ENCODE measurements at places on chromosomes 11 and 22.

DNA sequence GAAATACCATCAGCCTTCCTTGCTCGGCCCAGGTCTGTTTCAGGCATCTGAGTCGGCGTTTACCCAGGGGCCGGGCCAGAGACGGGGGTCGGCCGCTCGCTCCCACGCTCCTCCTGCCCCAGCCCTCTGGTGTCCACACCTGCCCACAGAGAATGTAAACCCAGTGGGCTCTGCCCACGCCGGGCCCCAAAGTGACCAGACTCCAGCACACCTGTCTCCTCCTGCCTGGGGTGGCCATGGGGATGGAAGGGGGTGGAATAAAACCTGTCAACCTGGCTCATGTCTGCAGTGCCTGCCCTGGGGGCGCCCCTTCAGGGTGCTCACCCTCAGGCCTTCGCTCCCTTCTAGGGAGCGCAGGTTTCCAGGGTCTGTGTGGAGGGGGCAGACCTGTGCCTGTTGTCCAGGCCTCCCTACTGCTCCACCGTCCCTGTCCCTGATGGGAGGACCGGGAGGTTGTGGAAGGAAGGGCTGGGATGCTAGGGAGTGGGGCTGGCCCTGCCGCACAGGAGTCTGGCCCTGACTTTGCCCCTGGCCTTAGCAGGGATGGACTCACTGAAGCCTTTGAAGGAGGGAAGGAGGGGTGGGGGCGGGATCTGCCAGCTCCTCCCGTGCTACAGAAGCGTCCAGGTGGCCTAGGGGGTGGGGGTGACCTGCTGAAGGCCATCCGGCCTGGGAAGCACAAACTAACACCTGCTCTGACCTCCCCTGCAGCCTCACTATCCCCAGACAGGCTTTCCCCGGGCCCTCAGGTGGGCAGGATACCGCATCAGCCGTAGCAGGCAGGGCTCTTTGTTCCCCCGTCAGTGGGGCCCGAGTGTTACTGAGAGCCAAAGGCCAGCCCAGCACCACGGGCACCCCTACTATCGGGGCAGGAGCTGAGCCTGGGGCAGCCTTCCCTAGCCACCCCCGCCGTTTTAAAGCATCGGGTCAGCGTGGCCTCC lies 14.7 kb upstream of the ARHGAP8 start:
- DNase-seq, result no peak

DNA sequence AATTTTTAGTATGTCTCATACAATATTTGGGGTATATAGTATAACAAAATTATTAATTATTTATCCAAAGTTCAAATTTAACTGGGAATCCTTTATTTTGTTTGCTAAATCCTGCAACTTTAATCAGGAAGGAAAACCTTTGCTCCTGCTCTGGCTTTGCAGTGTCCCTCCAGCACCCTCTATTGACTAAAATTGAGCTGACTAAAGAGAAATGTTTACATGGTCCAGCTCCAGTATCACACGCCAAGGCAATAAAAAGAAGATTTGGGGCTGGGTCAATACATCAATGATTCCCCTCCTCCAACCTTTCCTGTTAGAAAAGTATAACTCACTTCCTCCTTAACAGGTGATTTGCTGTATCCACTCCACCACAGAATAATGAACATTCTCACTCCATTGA lies 153.0 kb upstream of the LRRC4C start:
- no peak for DNase-seq

DNA sequence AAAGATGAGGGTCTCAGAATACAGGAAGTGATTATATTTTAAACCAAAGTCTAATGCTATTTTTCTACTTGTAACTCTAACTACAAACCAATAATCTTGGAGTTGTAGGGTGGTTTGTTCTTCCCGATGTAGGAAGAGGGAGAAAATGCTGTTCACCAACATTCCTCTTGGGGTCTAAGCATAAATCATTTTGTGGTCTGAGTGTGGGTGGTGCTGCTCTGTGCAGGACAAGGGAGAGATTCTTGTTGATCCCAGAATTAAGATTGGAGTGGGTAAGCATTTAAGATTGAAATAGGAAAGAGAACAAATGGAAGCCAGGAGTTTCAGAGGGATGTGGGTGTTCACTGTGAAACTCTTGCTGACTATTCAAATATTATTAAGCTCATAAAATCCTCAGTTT lies 38.6 kb upstream of the MMP13 start:
- DNase-seq, result no peak

- no peak for DNase-seq
These were observed 525 bp downstream of the BIK start for GRCh38 chr22:43110927-43111623.

DNA sequence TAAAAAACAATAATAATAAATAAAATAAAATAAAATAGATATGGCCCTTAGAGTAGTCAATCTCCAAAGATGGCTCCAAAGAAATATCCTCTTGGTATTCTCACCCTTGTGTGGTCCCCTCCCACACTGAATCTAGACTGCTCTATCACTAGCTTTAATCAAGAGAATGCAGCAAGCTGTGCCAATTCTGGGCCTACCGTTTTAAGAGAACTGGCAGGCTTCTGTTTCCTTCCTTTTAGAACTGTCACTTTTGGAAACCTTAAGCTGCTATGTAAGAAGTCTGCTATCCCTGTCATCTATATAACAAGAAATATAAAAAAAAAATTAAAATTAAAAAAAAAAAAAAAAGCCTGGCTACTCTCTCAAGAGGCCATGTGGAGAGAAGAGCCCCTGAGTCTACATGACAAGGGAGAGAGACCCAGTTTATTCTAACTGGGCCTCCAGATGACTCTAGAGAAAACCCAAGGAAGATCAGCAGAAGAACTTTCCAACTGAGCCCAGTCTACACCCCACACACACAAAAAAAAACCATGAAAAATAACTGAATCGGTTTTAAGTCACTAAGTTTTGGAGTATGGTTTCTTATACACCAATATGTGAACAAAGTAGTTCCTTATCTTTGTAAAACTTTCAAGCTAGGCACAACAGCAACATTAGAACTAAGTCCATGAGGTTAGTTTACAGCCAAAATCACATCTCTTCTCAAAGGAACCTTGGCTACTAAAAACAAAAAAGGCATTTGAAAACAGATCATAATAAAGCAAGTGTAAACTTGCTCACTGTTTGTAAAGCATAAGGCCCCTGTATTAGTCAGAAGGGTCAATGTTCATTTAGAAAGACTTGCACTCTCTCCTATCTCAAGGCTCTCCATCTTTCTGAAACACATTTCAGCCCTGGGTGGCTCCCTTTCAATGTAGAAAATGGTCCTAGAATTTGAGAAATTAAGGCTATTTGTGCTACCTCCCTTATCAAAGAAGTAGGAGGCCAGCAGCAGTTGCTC lies 67.3 kb downstream of the AMBRA1 start:
- no peak for DNase-seq

DNA sequence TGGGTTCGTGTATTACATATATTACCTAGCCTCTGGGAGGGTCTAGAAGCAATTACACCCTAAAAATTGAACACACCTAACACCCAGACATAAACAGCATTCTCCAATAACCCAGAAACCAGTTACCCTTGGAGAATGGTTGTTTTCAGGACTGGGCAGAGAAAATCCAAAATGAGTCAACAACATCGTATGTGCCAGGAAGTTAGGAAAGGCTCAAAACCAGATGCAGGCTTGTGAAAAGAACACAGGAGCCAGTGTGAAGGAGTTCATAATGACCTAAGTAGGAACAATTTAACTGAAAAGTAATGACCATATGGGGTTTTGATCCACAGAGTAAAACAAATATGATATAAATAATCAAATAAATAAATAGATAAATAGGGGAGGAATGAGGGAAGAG lies 5.1 kb upstream of the CLPB start:
- no peak for DNase-seq

DNA sequence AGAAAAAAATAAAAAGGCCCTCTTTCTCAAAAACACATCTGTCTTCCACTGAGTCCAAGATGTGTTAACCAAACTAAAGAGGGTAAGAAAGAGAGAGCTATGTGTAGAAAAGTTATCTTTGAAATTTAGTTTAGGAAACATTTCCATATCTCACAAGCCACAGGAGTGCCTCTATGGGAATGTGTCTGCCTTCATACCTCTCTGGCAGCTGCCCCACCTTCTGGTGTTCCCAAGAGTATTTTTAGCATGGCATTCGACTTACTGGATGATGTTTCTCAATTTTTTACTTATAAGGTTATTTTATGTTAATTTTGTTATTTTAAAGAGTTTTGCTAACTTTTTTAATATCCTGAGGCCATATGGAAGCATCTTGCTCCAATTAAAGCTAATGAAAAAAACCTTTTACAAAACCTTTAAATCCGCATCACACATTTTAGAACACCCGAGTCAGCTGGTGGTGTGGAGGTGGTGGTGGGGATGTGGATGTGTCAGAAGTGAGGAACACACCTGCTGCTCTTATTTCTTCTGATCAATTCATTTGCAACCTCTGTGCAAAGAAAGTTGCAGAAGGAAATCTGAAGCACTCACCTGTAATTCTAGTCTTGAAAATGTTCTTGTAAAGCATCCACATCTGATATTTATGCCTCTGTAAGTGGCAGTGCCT lies 112.2 kb downstream of the NCAM1 start:
- no peak for DNase-seq

DNA sequence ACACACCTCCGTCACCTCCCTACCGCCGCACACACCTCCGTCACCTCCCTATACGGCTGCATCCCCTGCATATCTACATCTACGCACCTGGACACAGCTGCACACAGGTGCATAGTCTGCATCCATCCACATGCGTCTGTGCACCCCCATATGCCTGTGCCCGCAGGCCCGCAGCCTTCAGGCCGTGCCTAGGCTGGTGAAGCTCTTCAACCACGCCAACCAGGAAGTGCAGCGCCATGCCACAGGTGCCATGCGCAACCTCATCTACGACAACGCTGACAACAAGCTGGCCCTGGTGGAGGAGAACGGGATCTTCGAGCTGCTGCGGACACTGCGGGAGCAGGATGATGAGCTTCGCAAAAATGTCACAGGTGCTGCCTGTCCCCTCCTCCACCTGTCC lies 4.8 kb downstream of the PKP3 start:
- no peak for DNase-seq

Measured in H1 (cell line).